ENCODE measurements at places on chromosomes 11 and 22.

DNA sequence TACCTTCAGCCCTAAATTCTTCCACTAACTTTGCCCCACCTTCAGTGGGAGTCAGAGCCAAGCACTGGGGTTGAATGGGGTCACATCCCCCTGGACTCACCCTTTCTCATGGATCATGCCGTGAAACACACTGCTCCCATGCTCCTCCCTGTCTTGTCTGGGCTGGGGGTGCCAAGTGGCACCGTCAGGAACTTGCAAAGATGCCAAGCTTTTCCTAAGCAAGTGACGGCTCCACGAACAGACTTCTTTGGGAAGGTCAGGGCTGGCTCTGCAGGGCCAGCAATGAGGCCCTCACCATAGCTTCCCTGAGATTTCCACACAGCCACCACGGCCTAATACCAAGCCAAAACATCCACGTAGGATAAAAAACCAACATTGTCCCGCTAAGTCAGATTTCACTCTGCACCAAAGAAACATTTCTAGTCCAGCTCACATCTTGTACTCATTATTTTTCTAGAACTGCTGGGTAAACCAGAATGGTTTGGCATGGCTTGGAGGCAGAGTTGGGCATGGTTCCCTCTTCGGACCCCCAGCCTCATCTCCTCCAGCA lies 76.5 kb downstream of the NAT10 start:
- no peak for DNase-seq

- DNase-seq, result no peak
These were observed 26.9 kb downstream of the TSPAN4 start for GRCh38 chr11:869399-870126.

- no peak for DNase-seq
These were observed 100.3 kb upstream of the PITPNB start for GRCh38 chr22:28019360-28019759.

DNA sequence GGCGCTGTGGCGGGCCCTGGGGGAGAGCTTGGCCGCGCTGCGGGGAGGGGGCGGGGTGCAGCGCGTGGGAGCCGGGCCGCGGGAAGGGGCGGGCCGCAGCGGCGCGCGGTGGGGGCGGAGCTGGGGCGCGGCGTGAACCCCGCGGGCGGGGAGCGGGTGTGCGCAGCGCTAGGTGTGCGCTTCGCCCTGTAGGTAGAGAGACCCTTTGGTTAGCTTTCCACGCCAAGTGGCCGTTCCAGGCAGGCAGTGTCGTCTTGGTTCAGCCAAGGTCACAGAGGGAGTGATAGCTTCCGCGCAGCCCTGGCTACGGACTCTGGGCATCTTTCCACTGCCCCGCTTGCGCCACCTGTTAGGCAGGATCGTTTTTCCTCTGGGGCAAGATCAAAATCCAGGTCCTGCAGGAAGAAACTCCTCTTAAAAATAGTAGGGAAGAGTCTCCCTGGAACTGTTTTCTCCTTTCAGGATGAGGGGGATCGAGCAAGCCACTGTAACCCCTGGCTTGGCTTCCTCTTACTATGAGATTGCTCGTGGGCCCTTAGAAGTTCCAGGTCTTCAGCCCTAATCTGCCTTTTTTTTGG lies 434 bp downstream of the BANF1 start:
- peak; percentile 51 for DNase-seq

Data from RKO (cell line).